ENCODE measurements at places on chromosomes 12 and 14. TPM values are rescaled to one million over a fixed set of nuclear protein-coding genes. Genes with fewer than 3 reads are reported as not detected.

The ACVR1B gene
- total RNA-seq: 5.2 TPM

DNA sequence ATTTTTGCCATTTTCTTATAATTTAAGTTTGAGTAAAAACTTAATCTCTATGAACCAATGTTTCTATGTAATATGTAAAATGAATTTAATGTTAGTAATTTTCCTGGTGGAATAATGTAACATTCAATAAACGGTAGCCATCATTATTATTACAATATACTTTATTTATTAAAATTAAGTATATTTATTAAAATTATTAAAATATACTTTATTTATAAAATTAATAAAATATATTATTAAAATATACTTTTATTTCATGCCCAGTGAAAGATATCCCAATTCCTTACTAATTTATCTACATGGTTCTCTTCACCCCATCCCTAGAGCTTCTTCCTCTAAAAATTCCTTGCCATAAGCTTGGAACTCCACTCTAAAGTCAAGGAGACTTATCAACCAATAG, 2.5 kb downstream of the CAPS2 start:
- DNase-seq: no peak

DNA sequence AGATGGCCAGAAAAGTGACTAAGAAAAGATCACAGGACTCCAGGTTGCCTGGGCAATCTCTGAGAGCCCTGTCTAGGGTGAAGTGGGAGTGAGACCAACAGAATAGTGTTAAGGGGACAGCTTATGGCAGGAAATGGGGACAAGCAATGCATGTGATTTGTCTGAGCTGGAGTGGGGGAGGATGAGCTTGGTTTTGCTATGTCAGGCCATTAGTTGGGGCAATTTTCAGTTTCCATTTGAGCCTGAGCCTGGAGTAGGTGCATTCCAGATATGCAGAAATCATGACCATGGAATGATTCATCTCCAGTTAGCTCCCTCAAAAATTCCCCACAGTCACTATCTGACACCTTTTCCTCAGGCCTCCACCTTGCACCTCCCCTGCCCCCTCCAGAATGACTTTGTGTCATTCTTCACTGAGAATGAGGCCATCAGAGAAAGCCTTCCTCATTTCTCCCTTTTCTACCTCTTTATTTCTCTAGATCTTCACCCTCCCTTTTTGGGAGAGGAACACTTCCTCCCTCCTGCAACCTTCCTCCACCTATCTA, 150.9 kb upstream of the PLEKHG7 start:
- DNase-seq: no peak

The TBX5 gene
- not detected for total RNA-seq

The CD163L1 gene
- not detected for total RNA-seq

- no peak for DNase-seq
Measured at GRCh38 chr12:10715491-10715890, 7.6 kb downstream of the YBX3 start.

DNA sequence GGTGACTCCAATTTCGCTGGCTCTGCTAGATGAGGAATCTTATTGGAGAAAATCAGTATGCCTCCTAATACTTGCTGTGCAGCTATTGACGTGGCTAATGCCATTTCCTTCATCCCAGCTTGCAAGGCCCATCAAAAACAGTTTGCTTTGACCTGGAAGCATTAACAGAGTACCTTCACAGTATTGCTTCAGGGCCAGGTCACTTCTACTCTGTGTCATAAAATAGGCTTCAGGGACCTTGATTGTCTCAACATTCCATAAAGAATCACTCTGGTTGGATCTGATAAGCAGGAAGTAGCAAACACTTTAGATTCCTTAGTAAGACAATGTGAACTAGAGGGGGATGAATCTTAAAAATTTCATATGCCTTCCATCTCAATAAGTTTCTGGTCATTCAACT, 26.9 kb upstream of the ZNF641 start:
- no peak for DNase-seq

GRCh38 chr14:94643316-94644101, 31.3 kb downstream of the SERPINA3 start:
- DNase-seq: no peak

DNA sequence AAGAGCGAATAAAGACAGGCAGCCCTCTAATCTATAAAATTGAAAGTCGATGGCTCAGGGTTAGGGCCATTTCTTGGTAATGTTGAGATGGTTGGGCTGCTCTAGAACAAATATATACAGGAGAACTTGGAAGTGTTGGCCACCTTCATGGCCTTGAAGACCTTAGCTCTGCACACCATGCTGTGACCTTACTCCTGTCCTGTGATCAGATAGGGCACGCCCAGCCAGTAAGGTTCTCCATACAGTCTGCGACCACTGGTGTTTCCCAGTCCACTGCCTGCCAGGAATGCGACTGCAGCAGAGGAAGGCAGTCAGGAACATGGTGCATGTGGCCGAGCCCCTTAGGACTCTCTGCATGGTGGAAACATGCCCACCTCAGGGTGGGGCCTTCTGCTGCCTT, 73.2 kb upstream of the PSMA6 start:
- no peak for DNase-seq

DNA sequence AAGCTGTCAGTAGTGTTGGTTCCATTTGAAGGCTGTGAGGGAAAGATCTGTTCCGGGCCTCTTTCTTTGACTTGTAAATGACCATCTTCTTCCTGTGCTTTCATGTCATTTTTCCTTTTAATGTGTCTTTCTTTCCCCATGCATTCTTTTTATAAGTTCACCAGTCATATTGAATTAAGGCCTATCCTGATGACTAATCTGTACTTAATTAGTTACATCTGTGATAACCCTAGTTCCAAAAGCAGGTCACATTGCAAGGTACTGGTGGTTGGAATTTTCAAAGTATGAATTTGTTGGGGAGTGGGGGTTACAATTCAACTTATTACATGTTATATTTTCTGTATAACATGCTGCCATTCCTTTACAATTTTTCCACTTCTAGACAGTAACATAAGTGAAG, 1642.1 kb upstream of the FLRT2 start:
- DNase-seq: no peak

- no peak for DNase-seq
Measured at GRCh38 chr14:90449411-90449810, 52.6 kb downstream of the CALM1 start.

The PAPOLA gene
- 173 TPM for total RNA-seq

Measured in activated CD4-positive, alpha-beta memory T cell treated with anti-CD3 and anti-CD28 coated beads, Interleukin-2, amount 10 ng/mL, durations not matched to agents 7 days and 5 days (primary cell).